ENCODE measurements at places on chromosomes 6 and 20.
A peak's percentile ranks its signal among the peaks of the same experiment; 100 is the strongest.

DNA sequence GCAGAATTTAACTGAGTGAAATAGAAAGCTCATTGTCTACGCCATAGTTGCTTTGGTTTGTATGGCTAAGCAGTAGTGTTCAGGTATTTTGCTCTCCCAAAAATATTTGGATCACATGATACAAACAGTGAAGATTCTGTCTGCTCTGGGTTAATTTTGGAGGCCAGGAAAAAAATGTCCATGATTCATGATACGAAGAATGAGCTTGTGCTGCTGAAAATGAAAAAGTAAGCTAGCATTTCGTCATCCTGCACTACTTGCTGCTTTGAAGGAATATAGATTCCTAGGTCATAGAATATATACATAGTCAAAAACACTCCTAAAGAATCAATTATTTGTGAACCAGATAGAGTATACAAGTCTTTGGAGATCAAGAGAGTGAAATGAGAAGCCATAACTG lies 8.3 kb downstream of the WRNIP1 start:
- no peak for DNase-seq

- DNase-seq = no peak
Measured at GRCh38 chr6:143734641-143735063, 56.9 kb downstream of the PHACTR2 start.

DNA sequence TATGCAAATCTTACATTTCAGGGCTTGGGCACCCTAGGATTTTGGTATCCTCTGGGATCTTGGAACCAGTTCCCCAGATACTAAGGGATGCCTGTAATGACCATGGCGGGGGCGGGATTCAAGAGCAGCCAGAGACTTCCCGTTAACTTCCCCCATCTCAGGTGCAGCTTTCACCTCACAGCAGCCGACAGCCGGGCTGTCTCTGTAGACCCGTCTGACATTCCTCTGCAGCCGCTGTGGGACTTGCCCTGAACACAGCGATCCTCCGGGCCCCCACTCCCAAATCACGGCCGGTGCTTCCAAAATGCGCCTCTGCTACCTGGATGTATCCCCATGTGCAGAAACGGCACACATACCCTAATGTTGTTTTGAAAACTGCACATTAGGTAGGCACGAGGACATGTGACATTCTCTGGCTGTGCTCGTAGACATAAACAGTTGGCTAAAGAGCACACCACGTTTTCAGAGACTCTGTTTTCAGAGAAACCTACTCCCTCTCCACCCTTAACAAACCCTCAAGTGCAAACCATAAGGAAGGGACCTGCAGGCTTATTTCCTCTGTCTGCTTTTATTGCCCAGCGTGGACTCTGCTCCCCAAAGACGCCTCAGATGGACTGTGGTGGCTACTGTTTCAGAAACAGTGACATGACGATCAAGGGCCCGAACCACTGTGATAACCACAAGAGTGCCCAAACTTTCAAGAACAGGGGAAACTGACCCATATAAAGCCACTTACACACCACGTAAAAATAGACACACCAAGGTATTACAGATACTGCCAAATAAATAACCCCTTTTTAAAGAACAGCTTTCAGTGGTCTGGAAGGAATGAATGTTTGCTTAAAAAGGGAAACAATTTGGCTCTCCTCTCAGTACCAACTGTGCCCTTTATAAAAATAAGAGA lies 72.9 kb upstream of the FOXC1 start:
- no peak for DNase-seq

- DNase-seq = no peak
Measured at GRCh38 chr6:106383573-106383972, 23.1 kb downstream of the CRYBG1 start.

DNA sequence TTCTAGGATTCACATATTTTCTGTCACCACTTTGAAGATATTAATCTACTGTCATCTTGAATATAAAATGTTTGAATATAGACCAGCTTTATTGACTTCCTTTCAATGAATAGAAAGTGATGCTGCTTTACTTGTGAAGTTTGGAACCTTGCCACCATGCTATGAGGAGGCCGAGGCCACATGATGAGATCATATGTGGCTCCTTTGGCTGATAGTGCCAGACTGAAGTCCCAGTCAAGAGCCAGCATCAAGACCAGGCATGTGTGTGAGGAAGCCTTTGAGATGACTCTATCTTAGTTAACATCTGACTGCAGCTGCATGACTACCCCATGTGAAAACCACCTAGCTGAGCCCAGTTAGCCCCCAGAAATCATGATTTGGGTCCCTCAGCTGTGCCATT lies 169.5 kb downstream of the OTOR start:
- no peak for DNase-seq

GRCh38 chr20:21704408-21705385 lies 767 bp upstream of the PAX1 start:
- DNase-seq = no peak

GRCh38 chr6:45697605-45698004 lies 318.1 kb downstream of the CLIC5 start:
- DNase-seq = peak; percentile 96

GRCh38 chr20:61244213-61244612 lies 7.8 kb upstream of the CDH4 start:
- no peak for DNase-seq

DNA sequence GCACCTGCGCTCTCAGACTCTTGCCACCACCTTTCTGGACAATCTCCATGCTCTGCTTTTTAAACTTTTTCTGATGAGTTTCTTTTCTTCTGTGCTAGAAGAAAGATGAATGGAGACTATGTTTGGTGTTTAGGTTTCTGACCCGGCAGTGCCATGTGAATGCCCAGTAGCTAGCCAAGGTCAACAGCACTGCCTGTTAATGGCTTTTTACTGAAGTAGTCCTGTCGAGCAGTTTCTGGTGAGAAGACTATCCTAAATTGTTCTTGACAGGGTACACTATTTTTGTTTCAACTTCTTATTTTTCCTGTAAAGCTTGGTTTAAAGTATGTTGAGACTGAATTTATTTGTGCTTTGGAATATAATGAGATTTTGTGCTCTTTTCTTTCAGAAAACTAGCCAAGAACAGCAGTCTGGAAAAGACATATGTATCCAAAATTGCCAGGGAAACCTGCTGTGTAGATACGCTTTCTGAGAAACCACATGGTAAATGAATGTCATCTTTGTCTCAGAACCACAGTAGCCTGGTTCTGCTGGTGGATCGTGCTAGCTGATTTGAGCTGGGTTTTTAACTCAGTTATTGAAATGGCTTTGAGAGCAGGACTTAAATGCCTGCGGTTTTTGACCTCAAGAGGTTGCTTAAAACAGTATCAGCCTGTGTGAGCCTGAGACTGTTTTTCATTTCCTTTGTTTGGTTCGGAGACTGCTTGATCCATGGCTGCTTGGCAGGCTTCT lies 48.1 kb downstream of the KCNS1 start:
- DNase-seq = no peak

- DNase-seq = no peak
Measured at GRCh38 chr6:32752580-32752979, 10.8 kb downstream of the HLA-DQB2 start.

- no peak for DNase-seq
Measured at GRCh38 chr20:57609842-57610167, 10.4 kb downstream of the ZBP1 start.
